Stimulated activated CD8-positive, alpha-beta memory T cell treated with anti-CD3 and anti-CD28 coated beads, Interleukin-7, amount 100 ng/mL, for 4 hours (primary cell): ENCODE measurements at places on chromosomes 16 and 17.
A peak's percentile ranks its signal among the peaks of the same experiment; 100 is the strongest.

DNA sequence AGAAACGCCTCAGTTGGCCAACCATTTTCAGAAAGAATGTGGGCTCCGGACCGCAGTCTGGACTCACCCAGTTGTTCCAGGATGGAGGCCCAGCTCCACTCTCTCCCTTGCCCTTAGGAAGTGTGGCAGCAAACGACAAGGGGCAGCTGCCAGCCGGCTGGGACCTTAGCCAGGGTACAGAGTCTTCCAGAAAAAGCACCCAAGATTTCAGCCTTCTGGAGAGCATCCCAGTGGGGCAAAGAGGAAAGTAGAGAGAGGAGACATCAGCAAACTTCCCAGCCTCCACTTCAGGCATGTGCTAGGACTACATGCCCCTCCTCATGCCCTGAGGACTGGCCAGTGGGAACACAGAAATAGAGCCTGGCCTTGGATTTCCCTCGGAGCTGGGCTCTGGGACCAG lies 56.8 kb upstream of the SCNN1B start:
- no peak for DNase-seq

DNA sequence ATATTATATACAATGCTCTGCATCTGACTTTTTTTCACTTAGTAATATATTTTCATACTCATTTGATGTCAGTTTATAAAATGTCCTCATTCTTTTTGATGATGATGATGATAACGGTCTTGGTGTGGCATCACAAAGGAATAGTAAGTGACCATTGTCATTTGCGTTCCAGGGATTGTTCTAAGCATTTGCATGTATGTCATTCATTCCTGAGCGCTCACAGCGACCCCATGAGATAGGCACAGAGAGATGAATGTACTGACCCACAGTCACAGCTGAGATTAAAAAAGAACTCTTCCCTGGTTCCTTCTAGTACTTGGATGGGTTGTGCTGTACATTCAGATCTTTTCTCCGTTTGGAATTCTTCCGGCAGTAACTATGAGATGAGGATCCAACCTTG lies 21.2 kb upstream of the MSI2 start:
- DNase-seq = no peak

DNA sequence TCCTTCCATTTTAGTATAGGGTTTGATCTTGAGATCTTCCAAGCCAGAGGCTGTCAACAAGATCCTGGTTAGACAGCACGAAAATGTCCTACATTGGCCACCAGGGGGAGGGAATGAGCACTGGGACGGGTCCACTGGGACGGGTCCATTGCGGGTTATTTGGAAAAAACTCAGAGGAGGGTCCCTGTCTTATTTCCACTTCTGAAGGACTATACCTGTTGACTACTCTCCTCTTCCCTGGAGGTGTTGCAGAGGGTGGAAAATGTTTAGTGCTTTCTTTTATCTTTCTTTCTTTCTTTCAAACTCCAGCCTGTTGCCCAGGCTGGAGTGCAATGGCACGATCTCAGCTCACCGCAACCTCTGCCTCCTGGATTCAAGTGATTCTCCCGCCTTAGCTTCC lies 2.5 kb downstream of the TTLL6 start:
- DNase-seq = peak; percentile 41

- DNase-seq = no peak
These were observed 81.2 kb upstream of the CACNG3 start for GRCh38 chr16:24174957-24175356.

GRCh38 chr16:7380441-7380840 lies 47.8 kb downstream of the RBFOX1 start:
- DNase-seq = no peak

- DNase-seq = no peak
These were observed 9.3 kb upstream of the WBP2 start for GRCh38 chr17:75864448-75864871.

DNA sequence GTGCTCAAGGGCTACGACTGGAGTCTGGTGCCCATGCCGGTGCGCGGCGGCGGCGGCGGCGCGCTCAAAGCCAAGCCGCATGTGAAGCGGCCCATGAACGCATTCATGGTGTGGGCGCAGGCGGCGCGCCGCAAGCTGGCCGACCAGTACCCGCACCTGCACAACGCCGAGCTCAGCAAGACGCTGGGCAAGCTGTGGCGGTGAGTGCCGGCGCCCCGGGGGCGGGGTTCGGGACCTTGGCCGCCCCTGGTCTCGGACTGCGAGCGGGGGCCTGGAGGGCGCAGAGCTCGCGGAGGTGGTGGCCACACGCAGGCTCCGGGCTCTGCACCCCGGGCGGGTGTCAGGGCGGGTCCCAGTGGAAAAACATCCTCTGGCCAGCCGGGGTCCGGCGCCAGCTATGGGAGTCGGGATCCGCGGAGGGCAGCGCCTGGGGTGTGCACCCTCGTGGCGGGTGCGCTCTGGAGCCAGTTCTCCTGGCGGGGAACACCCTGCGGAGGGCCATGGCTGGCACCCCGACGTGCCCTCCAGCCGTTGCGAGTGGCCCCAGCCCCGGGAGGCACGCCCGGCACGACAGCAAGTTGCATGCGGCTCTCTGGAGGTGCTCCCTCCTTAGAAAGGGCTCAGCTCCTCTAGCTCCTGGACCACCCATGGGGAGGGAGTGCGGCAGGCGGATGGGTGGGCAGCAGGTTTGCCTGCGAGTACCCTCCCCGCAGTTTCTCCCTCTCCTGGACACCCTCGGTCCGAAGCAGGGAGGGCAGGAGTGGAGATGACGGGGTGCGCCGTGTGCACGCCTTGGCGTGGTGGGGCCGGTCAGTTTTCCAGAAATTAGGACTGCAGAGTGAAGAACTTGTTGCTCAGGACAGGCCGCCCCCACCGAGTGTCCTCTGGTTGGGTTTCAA lies 824 bp downstream of the SOX8 start:
- DNase-seq = no peak

GRCh38 chr16:88315543-88316105 lies 67.1 kb upstream of the ZNF469 start:
- DNase-seq = no peak

GRCh38 chr17:81481073-81481799 lies 31.4 kb downstream of the ACTG1 start:
- peak; percentile 28 for DNase-seq

DNA sequence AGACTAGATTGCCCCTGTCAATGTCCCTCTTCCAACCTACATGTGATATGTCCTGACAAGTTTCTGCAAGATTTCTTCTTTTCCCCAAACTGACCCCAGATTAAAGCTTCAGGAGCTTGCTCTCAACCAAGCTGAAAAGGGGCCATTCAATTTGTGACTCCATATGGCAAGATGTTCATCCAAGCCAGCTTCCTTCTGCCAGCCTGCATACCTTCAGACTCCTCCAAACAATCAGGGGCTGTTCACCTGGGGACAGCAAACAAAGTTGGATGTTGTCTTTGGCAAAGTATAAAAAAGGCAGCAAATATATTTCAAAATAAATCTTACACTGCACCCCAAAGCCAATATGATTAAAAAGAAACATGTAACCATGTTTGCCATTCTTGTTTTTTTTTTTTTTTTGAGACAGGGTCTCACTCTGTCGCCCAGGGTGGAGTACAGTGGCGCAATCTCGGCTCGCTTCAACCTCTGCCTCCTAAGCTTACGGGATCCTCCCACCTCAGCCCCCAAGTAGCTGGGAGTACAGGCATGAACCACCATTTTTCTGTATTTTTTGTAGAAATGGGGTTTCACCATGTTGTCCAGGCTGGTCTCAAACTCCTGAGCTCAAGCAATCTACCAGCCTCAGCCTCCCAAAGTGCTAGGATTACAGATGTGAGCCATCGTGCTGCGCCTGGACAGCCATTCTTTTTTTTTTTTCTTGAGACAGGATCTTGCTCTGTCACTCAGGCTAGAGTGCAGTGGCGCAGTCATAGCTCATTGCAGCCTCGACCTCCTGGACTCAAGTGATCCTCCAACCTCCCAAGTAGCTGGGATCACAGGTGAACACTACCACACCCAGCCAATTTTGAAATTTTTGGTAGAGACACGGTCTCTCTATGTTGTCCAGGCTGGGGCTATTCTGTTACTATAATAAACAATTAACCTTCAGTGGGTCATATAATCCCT lies 50.0 kb upstream of the AKAP1 start:
- DNase-seq = no peak

DNA sequence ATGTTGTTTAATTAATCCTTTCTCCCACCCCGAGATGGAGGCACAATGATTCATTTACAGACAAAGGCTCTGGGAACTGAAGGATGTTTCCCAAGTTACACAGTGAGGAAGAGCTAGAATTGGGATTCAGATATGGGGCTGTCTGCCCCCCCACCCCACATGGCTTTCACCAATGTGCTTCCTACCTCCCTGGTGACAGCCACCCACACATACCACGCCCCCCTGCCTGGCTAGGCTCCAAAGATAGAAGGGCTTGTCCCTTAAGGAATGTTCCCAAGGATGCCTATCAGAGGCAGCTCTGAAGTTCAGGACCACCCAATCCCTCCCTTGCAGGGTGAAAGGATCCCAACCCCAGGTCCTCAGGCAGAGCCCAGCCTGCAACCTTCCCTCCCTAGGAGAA lies 32.9 kb downstream of the CFAP20 start:
- DNase-seq = no peak

DNA sequence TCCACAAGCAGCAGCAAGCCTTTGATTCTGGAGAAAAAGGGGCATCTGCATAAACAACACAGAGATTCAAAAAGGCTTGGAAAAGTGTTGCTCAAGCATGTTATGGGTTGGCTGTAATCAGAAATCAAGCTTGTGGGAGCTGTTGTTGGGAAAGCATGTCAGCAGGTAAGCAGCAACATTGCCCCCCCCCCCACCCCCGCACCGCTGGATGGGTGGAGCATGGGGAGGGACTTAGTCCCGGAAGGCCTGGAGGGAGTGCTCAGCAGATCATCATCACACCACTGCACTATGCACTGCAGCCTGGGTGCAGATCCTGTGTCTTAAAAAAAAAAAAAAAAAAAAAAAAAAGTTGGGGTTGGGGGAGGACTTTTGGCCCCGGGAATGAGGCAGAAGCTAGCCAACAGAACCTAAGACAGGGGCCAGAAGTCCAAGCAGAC lies 16.8 kb upstream of the AKAP1 start:
- DNase-seq = no peak

GRCh38 chr16:66888647-66889615 lies 8.6 kb downstream of the PDP2 start:
- no peak for DNase-seq

- DNase-seq = no peak
These were observed 128.8 kb upstream of the ASIC2 start for GRCh38 chr17:33421933-33422332.

GRCh38 chr16:75307506-75307905 lies 56.1 kb upstream of the BCAR1 start:
- no peak for DNase-seq

DNA sequence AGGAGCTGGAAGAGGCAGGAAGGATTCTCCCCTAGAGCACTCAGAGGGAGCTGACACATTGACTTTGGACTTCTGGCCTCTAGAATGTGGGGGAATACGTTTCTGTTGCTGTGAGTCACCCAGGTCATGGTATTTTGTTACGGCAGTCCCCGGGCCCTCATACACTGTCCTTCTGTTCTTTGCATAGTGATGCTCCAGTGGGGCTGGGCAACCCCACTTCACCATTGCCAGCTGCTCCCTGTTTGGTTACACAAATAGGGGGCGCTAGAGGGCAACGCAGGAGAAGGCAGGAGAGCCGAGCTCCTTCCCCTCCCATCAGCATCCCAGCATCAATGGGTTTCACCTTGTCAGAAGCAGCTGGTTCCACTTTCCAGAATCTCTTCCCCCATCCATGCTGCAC lies 257.7 kb upstream of the FOXF1 start:
- DNase-seq = no peak

- DNase-seq = no peak
These were observed 12.6 kb upstream of the BAIAP2 start for GRCh38 chr17:81022344-81022676.

- DNase-seq = no peak
These were observed 31.0 kb downstream of the TEKT5 start for GRCh38 chr16:10663744-10664143.

GRCh38 chr17:44387804-44388203 lies 1.6 kb downstream of the ITGA2B start:
- DNase-seq = no peak

DNA sequence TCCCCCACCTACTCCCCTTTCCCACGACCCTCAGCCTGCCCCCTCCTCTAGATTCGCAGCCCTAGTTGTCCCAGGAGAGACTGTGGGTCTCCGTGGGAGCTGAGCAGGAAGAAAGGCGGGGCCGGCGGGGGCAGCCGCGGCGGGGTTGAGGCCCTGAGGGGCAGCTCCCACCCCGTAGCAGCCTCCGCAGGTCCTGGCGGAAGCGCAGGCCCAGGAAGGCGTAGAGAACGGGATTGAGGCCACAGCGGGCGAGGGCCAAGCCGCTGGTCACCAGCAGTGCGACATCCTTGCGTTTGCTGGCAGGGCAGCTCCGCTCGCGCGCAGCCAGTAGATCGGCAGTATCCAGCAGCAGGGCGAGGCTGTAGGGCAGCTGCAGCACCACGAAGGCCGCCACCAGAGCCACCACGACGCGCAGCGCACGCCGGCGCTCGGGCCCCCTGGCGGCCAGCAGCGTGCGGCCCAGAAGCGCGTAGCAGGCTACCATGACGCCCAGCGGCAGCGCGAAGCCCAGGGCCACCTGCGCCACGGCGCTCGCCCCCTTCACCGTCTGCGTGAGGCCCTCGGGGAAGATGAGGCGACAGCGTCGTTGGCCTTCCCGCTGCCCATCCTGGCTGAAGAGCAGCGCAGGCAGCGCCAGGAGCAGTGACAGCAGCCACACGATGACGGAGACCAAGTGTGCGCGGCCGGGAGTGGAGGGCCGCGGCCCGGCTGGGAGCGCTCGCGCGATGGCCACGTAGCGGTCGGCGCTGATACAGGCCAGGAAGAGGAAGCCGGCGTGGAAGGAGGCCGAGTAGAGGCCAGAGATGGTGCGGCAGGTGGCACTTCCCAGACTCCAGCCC lies 1.9 kb downstream of the CCR10 start:
- no peak for DNase-seq

DNA sequence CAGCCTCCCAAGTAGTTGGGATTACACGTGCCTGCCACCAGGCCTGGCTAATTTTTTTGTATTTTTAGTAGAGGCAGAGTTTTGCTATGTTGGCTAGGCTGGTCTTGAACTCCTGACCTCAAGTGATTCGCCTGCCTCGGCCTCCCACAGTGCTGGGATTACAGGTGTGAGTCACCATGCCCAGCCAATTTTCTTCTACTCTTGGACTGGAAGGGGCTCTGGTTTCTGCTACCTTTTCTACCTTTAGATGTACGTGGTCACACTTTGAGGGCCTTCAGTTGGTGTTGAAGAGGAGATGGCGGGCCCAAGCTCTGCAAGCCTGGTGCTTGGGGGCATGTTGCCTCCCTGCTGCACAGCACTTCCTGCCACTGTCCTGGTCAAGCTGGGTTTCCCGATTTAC lies 173.6 kb downstream of the PRKCA start:
- DNase-seq = no peak

DNA sequence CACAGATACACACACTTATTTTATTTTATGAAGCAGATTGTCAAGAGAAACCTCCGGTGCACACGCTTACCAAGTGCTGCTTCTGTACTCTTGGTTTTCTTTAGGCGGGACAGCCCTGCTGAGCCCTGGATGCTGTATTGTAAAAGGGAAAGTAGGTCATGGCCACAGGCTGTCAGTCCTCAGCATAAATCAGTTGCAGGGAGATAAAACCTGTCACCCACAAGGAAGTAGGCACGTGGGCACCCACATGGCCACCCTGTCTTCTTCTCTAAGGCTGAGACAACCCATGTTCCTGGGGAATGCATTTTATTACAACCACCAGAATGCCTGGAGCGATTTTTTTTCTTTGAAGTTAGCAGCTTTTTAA lies 59.3 kb downstream of the ASIC2 start:
- DNase-seq = no peak

GRCh38 chr16:81518439-81518757 lies 73.8 kb downstream of the CMIP start:
- no peak for DNase-seq
